AG10803 (cell line): ENCODE measurements at places on chromosomes 2 and 18.

DNA sequence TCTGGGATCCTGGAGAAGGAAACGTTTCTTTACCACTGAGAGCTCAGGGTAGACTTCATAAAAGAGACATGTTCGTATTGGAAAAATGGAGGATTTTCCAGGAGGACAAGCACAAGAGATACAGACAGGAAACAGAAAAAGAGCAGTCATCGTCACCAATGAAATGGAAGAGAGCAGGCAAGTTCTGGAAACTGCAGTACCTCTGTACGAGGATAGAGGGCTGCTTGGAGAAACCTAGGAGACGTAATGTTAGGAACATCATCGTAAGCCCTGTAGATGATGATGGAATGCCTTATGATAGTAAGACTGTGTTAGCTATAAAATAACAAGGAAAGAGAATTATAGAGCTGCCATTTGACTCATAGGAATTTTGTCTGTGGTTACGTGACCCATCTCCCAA is 121.1 kb upstream of the KLHL14 start:
- no peak for DNase-seq

GRCh38 chr18:8813611-8814010 is 108.3 kb downstream of the MTCL1 start:
- DNase-seq, result peak; percentile 95

GRCh38 chr2:232058931-232059330 is 97.4 kb downstream of the DIS3L2 start:
- DNase-seq, result no peak

GRCh38 chr2:120221616-120222015 is 1.6 kb downstream of the TMEM185B start:
- no peak for DNase-seq

DNA sequence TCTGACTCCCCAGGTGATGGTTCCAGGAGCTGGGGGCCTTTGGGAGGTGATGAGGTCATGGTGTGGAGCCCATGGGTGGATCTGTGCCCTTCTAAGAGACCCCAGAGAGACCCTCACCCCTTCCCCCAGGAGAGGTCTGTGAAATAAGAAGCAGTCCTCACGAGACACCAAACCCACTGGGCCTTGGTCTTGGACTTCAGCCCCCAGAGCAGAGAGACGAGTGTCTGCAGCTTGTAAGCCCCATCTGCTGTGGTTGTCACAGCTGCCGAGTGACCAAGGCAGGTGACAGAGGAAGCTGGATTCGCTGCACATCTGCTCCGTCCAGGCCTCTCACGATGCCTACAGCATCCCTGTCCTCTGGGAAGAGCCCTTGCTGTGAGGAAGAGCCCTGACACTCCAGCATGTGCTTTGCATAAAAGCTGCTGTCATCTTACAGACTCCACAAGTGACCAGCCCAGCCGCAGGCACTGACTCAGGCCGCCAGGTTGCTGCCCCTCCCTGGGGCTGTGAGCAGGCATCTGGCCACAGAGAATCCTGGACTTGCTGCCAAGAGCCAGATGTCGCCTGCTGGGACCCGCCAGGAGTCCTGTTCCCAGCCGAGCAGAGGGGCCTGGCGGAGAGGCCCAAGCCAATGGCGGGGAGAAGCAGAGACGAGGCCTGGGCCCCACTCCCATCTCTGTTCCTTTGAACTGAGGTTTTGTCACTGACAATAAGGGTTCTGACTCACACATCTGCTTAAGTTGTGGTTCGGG is 150.8 kb downstream of the PXDN start:
- peak; percentile 83 for DNase-seq

- DNase-seq, result no peak
Measured at GRCh38 chr18:6342990-6343389, 71.7 kb downstream of the L3MBTL4 start.

DNA sequence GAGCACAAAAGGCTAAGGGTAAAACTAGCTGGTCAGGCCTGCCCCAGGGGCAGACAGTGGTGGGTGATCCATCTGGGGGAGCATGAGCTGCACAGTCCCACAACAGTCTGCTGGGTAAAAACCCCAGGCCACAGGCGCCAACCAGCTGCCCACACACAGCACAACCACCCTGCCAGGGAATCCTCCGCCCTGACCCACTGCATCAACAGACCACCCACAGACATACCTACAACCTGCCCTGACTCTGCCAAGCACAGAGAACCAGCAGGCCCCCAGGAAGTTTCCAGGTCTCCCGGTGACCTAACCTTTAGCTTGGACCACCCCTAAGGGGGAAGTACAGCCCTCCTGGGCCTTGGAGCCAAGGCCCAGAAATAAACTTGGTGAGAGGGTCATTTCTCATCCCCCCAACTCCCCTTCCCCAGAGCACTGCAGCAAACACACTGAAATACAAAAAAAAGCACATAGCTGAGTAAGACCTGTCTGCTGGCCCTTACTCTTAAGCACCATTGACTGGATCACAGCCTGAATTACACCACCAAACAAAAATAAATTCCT is 118.3 kb upstream of the CAB39 start:
- DNase-seq, result no peak

DNA sequence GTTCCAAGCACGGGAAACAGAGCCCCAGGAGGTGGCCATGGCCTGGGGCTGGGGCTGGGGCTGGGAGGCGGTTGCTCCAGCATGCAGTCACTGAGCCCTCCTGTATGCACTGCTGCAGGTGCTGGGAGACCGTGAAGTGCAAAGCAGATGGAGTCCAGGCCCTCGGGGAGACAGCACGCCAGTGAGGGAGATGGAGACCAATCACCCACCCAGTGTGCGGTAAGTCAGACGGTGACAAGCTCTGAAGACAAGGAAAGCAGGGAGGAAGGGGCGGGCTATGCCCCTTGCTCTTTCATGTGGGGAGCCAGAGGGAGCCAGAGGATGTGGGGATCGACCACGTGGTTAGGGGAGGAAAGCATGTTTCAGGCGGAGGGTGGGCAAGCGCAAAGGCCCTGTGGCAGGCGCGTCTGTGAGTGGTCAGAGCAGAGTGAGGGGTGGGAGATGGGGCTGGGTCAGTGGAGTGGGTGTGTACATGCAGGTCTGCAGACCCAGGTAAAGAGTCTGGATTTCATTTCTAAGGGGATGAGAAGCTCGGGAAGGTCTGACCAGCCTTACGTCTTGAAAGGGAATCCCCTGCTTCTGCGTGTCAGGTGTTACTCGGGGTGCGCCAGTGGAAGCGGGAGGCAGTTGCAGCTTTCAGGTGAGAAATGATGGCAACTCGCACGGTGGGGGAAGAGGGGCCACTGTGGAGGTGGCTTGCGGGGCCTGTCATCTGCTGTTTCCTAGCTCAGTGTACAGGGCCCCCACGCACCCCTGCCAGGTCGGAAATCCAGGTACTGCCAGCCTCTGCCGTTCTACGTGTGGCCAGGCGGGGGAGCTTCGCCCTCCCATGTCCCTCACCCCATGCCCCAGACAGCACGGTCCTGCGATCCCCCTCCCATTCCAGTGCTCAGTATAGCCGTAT is 19.4 kb downstream of the RRM2 start:
- DNase-seq, result no peak

DNA sequence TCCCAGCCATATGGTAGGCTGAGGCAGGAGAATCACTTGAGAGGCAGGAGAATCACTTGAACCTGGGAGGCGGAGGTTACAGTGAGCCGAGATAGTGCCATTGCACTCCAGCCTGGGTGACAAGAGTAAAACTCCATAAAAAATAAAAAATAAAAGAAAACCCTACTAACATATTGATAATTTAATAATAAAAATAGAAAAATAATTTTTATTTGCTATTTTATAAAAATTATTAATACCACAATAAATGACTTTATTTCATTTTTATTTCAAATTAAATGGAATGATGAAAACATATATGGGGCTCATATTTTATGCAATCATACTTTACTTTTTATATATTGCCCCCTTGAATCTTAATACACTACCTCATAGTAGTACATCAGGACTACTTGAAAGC is 20.4 kb downstream of the TMEM182 start:
- DNase-seq, result no peak

- no peak for DNase-seq
Measured at GRCh38 chr2:80302001-80302313, 2.6 kb downstream of the LRRTM1 start.

DNA sequence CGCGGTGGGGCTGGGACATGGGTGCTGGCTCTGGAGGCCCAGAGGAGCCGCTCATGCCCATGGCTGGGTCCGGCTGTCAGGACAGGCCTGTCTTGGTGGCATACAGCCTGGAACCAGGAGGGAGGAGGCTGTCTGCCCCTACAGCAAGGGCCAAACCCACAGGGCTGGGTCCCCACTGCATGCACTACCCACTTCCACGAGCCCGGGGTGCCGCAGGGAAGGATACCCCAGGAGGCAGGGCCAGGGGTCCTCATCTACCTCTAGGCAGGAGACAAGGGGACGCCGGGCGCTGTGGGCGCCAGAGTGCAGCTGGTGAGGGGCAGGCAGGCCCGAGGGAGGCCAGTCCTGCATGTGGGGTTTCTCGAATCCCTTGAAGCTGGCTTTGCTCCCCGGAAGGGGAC is 95.1 kb upstream of the GPC1 start:
- no peak for DNase-seq

- DNase-seq, result peak; percentile 39
Measured at GRCh38 chr2:11669454-11670291, at the start of gene NTSR2. Gene NTSR2 (minus strand): TSS chr2:11670195. CDS start chr2:11670129, 66 bp downstream.
